GM12865 (cell line): ENCODE measurements at places on chromosomes 16 and 17.
A peak's percentile ranks its signal among the peaks of the same experiment; 100 is the strongest.

GRCh38 chr17:54968262-54968987 lies at the start of the genes COX11 and STXBP4:
COX11 (minus strand) TSS chr17:54968654; CDS start chr17:54968646, 8 bp downstream.
STXBP4 (plus strand) TSS chr17:54968765; CDS start chr17:54986220, 17,455 bp downstream.
- peak; percentile 98 for DNase-seq

DNA sequence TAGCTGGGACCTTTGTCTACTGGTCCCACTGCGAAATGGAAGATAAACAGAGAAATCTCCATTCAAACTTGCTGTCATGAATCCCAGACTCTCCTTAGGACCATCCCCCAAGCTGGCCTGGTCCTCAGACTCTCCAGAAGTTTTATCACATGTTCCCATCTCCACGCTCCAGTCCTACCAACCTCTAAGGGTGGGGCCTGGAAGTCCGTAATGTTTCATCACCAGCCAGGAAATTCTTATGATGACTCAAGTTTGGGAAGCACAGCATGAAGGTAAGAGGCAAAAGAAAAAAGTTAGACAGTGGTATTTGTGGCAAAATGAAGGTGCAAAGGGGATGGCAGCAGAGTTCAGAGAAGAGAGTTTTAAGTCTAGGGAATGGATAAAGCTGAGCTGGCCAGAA lies 52.7 kb downstream of the ZNF18 start:
- DNase-seq, result no peak

DNA sequence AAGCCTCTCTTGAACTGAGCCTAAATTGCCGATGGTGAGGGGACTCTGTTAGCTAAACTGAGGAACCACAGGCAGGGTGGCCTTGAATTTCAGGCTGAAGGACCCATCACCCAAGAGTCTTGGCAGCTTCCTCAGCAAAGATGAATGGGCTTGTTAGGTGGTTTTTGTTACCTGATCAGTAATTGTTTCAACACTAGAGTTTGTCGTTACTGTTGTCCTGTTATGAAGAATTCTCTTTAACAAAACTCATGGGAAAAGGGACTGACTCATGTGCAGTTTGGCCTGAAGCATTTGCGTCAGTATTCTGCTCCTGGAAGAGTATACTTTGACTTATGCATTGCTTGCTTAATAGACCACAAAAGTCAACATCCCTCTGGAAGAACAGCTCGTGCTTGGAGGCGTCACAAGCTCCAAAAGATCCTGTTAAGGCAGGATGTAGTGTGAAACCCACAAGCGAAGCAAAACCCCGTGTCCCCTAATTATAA lies 206.0 kb downstream of the IRX3 start:
- no peak for DNase-seq

DNA sequence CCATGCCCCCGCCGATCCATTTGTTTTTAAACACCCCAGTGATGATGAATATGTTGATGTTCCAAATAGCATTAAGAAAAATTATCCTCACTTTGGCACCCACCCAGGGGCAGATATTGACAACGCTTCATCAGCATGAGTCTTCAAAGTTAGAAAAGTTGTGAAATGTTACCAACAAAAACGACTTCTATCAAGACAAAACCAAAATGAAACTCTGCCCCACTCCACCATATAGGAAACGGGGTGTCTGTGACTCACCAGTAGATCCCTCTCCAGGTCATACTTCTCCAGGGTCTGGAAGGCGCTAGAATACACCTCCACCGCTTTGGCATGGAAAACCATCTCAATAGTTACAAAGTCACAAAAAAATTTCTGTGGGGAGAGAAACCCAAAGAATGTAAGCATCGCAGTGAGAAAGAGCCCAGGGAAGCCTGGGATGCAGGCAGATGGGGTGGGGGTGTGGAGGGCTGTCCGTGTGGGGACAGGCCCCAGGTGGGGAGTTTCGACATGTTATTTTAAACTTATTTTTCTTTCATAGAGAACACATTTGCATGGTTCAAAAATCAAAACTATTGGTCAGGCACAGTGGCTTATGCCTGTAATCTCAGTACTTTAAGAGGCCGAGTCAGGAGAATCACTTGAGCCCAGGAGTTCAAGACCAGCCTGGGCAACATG lies 10.2 kb downstream of the CIBAR2 start:
- peak; percentile 30 for DNase-seq

DNA sequence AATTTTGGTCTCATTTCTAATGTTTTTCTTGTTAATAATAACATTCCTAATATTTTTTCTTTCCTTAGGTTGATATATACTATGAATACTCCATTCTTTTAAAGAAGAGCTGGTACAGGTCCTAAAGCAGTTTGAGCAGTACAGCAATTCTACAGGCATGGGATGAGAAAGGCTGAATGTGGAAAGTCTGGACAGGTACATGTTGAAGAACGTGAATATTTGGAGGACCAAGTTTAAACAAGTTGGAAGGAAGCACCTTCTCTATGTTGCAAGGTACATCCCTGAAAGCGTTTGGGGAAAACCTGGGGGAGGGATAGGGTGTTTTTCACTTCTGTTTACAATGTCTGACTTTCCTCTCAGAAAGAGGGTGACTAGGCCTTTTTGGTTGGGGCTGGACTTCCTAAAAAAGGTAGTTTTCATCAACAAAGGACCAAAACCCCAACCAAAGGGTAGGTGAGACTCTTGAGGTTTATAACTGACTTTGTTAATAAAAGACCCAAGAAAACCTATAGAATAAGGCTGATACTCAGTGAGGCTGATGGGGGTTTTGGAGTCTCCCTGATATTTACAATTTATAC lies 95.9 kb upstream of the AXIN2 start:
- DNase-seq, result peak; percentile 40

- DNase-seq, result no peak
Observed at GRCh38 chr16:13013043-13013442, 111.6 kb downstream of the SHISA9 start.

GRCh38 chr17:50634224-50634914 lies at the start of gene ABCC3:
ABCC3 (plus strand) TSS chr17:50634881; CDS start chr17:50634937, 56 bp downstream.
- DNase-seq, result peak; percentile 24

DNA sequence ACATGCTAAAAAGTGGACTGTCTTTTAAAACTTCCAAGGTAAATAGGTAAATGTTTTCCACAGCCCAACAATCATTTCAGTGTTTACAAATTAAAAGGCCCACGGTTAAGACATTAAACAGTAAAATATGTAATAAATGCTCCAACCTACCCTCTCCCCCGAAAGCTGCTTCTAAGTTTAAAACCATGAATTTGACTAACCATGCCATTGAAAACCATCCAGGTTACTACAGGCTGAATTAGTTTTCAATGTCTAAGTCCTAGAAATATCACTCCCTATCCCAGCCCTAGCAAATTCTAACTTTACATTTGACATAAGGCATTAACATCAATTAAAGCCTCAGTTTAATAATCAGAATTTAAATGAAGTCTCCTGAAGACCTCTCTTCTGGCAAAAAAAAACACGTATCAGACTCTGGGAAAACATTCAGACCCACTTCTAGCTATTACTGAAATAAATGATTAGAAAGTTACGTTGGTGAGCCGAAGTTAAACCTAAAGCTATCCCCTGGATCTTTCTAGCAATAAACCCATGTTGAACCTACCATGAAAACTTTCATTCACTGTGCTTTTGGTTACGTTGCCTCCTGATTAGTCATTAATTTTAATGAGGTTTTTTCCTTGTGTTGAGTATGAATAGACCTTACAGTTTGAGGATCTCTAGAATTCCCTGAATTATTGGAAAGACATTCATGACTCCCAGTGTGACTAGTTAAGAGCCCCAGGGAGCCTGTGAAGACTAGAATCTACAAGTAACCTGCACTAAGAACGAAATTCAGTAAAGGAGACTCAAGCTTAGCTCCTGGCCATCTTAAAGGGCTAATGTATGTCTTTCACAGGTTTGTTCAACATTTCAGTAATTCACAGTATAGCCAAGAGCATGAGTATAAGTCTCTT lies 1.7 kb upstream of the POLG2 start:
- DNase-seq, result peak; percentile 17

DNA sequence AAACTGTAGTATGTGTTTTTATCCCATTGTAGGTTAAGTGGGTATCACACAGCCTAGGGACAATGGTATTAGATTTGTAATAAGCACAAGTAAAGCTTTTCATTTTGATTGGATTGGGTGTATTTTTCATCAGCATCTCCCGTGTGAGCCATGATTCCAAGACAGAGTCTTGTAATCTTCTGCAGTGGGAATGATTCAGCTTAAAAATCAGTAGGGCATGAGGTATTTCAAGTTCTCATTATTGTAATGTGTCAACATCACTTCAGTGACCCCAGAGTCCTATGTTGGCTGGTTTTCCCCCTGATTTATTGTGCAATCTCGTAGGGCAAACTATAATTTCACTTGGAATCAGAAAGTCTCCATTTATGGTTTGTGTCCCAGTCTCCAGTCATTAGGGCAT lies 833.2 kb upstream of the RBFOX1 start:
- DNase-seq, result no peak

DNA sequence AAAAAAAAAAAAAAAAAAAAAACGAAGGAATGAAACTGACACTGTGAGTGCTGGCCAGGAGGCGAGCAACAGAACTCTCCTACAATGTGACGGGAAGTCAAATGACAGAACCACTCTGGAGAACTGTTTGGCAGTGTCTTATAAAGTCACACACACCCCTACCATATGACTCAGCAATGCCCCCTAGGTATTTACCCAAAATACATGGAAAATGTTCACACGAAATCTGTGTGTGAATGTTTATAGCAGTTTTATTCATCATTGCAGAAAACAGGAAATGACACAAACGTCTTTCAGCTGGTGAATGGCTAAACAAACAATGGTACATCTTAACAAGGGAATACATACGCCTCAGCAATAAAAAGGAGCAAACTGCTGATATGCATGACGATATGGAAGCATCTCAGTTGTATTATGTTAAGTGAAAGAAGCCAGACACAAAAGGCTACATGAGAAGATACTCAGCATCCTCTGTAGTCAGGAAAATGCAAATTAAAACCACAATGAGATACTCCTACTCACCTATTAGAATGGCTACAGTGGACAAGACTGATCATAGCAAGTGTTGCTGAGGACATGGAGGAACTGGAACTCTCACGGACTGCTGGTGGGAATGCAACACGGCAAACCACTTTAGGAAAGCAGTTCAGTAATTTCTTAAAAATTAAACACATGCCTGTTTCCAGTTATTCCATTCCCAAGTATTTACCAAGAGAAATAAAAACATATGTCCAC lies 74.7 kb downstream of the TBC1D16 start:
- no peak for DNase-seq

DNA sequence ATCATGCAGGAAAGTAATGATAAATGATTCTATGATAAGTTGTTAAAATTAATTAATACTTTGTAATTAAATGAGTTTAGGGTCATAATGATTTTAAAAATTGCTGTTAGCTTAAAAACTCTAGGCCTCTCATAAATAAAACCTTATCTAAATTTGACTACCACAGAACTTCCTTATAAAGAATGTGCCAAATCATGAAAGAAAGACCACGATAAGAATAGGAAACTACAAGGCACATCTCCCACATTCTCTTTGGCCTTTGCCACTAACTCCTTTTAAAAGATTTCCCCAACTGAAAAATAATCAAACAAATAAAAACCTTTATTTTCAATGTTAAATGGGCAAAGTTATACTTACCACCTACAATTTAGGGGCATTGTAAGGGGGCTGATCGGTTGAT lies 164.6 kb upstream of the C17orf78 start:
- DNase-seq, result no peak

- DNase-seq, result no peak
Observed at GRCh38 chr16:54998834-54999233, 68.2 kb downstream of the IRX5 start.

DNA sequence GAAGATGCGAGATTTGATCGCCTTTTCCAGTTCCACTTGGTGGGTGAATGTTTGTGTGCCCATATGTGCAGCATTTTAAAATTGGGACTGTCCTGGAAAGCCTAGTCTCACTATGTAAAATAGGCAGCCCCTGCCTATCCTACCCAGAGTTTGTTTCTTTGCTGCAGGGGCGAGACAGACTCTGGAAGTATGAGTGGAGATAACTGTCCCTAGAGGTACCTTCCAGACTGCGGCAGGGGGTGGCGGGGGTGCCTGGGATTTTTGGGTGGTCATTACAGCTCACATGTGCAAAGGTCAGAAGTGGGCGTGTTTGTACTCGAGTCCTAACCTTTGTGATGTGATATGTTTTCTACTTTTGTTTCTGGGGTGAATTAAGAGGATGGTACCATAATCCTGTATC lies 36.6 kb downstream of the MPRIP start:
- DNase-seq, result no peak

DNA sequence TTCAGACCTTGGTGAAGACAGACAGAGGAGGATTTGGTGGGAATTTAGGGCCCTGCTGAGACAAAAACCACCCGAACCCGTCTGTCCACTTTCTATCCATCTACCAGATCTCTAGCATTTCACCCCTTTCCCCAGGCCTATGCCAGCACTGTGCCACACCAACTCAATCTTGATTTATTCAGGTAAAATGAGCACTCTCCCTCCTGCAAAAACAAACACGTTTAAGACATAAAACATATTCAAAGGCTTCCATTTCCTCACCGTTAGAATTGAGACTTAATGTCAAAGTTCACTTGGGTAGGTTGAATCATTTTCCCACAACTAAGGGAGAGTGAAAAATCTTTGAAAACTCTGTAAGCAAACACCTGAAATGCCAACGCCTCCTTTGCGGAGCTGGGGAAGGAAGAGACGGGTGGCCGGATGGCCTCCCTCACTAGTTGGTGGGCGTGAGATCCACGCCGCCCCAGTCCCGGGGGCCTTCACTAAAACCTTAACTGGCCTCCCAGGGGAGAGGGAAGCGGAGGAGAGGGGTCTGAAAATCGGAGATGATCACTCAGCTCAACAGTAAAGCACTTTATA lies 862 bp downstream of the DCAKD start:
- DNase-seq, result peak; percentile 59
